ENCODE measurements at places on chromosomes 16 and 17. TPM values are rescaled to one million over a fixed set of nuclear protein-coding genes. Genes with fewer than 3 reads are reported as not detected.

DNA sequence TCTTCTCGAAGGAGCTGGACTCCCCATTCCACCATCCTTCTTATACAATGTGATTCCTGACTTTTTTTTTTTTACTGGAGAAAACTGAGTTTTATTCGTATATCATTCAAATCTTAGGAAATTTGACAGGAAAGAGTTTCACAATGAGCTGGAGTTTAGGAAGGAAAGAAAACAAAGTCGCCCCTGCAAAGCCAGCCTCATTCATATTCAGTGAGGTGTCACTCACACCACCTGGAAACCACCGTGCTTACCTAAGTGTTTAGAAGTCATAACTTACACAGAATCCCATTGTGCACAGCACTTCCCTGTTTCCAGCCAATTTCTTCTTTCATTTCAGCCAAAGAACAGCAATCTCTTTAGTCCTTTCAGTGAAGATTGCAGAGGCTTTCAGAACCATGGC, 90.3 kb upstream of the CHMP6 start:
- DNase-seq: no peak
- peaks cover 38% of the 10 kb centered on the region for H3K36me3 ChIP-seq
- H3K27me3 ChIP-seq: no peaks in the 10 kb centered on the region
- H3K27ac ChIP-seq: no peak overlapping the region
- H3K4me1 ChIP-seq: peaks cover 3% of the 10 kb centered on the region

DNA sequence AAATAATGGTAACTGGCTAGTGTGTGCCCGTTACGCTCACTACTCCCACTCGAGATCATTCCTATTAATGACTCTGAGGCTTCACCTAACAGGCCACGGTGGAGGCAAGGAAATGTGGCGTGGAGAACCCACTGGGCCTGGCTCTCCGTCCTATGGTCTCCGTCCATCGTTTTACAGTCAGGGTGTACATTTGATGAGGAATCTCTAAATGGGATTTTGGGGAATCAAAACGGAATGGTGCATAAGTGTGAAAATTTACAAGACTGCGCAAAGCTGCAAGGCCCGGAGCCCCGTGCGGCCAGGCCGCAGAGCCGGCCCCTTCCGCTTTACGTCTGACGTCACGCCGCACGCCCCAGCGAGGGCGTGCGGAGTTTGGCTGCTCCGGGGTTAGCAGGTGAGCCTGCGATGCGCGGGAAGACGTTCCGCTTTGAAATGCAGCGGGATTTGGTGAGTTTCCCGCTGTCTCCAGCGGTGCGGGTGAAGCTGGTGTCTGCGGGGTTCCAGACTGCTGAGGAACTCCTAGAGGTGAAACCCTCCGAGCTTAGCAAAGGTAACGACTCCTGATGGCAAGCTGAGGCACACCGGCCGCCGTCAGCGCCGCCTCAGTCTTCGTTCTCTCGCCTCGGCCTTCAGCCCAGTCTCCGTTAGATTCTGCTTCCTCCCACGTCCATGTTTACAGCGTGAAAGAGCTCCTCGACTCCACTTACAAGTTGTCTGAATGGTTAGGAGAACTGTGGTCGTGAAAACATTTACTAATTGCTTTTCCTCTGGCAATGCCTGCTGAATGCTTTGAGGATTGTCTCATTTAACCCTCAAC, at the start of gene RAD51C:
Gene RAD51C, plus strand, starts transcription at position 364 of the 817 bp plus-strand sequence. Its CDS starts 42 bp downstream, at position 406.
- peaks cover 8% of the 10 kb centered on the region for H3K4me1 ChIP-seq
- H3K4me3 ChIP-seq: peak within 1 kb of the TSS; percentile 81
- DNase-seq: peak; percentile 91
- H3K27me3 ChIP-seq: no peaks in the 10 kb centered on the region
- H3K36me3 ChIP-seq: no peaks in the 10 kb centered on the region
- H3K27ac ChIP-seq: peak within 1 kb of the TSS; percentile 78

DNA sequence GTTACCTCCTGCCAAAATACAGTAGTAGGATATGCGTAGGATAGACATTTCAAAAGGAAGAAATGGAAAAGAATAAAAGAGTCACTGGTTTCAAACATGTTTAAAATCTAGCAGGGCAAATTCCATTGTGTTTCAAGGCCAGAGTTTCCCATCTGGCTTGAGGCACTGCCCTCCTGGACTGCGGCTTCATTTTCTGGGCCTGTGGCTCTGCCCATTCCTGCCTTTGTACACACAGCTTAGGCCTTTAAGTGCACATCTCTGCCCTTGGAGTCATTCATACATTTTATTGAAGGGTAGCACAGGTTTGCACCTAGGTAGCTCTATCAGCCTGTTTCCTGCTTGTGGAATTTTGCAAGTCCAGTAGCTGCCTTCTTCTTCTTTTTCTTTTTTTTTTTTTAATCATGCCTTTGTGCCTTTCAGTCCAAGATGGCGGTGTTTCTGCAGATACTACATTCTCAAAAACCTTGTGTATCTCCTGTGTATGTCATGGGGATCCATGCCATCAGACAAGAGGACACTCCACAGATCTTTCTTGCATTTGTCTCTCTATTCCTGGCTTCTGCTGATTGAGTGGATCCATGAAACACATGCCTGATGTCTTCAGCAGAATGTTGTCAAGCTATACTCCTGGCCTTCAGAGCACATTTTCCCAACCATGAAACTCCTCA, 282.9 kb downstream of the BCAS3 start:
- no peaks in the 10 kb centered on the region for H3K36me3 ChIP-seq
- H3K27me3 ChIP-seq: no peaks in the 10 kb centered on the region
- no peak overlapping the region for H3K27ac ChIP-seq

GRCh38 chr16:50121721-50122445, 31.2 kb upstream of the TENT4B start:
- peaks cover 8% of the 10 kb centered on the region for H3K4me1 ChIP-seq
- H3K4me3 ChIP-seq: no peak overlapping the region
- H3K36me3 ChIP-seq: no peaks in the 10 kb centered on the region
- peak; percentile 67 for DNase-seq
- H3K27ac ChIP-seq: no peak overlapping the region

- no peak overlapping the region for H3K27ac ChIP-seq
- no peak overlapping the region for H3K4me3 ChIP-seq
- H3K27me3 ChIP-seq: peaks cover 3% of the 10 kb centered on the region
- no peak for DNase-seq
- H3K36me3 ChIP-seq: no peaks in the 10 kb centered on the region
- H3K4me1 ChIP-seq: peaks cover 5% of the 10 kb centered on the region
These were observed 160.2 kb downstream of the RGS9 start for GRCh38 chr17:65297384-65297783.

DNA sequence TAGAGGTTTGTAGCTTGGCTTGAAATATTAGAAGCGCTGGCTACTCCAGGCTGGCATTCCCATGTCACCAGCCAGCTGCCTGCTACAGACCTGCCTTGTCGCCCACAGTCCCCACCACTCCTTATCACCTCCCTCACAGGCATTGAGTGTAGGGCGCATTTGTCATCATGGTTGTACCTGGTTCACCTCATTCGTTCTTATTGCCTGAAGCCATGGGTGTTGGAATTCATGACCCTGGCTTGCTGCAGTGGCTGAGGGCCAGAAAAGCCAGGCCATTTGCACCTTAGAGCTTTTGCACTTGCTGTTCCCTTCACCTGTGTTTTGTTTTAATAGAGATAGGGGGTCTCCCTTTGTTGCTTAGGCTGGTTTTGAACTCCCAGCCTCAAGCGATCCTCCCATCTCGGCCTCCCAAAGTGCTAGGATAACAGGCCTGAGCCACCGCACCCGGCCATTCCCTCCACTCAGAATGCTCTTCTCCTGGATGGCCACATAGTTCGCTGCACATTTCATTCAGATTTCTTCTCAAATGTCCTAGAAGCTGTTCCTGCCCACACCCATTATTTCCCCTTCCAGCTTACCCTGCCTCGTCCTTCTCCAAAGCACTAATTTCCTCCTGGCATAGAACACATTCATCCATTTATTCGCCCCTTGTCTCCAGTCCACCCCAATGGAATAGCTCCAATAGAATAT, 97.6 kb downstream of the C16orf78 start:
- H3K4me1 ChIP-seq: peaks cover 3% of the 10 kb centered on the region
- no peak overlapping the region for H3K27ac ChIP-seq
- H3K27me3 ChIP-seq: no peaks in the 10 kb centered on the region
- no peak for DNase-seq
- no peak overlapping the region for H3K4me3 ChIP-seq
- no peaks in the 10 kb centered on the region for H3K36me3 ChIP-seq

- H3K27me3 ChIP-seq: no peaks in the 10 kb centered on the region
- DNase-seq: no peak
- H3K27ac ChIP-seq: no peak overlapping the region
- H3K36me3 ChIP-seq: no peaks in the 10 kb centered on the region
- no peaks in the 10 kb centered on the region for H3K4me1 ChIP-seq
These were observed 18.6 kb upstream of the POLR3E start for GRCh38 chr16:22278441-22279230.

DNA sequence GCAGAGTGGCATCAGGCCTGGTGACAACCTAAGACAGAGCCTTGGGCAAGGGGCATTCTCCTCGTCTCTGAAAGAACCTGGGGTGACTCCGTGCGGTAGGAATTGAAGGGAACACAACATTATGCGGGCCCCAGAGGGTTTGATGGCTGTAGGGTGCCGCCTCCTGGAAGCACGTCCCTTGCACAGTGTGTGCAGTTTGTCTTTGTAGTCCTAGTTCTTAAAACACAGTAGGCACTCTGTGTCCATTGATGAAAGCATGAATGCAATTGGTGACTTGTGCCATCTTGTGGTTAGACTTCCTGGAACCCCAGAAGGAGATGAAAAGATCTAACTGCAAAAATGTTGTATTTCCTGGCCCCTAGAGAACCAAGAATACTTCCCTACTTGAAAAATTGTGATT, 279.8 kb downstream of the UTP18 start:
- peaks cover 7% of the 10 kb centered on the region for H3K4me1 ChIP-seq
- no peaks in the 10 kb centered on the region for H3K27me3 ChIP-seq
- no peak overlapping the region for H3K4me3 ChIP-seq
- no peak for DNase-seq
- no peak overlapping the region for H3K27ac ChIP-seq

The KCTD2 gene
- 30.8 TPM for total RNA-seq

Data from T-cell (primary cell).